Left hindlimb (tissue), 1 donor: ENCODE measurements at places on chromosomes 13 and 19.

- no peak for DNase-seq
Measured at GRCh38 chr13:62473190-62473943, 1057.7 kb upstream of the PCDH20 start.

- DNase-seq, result no peak
Measured at GRCh38 chr13:110286833-110287819, 19.8 kb downstream of the COL4A1 start.

DNA sequence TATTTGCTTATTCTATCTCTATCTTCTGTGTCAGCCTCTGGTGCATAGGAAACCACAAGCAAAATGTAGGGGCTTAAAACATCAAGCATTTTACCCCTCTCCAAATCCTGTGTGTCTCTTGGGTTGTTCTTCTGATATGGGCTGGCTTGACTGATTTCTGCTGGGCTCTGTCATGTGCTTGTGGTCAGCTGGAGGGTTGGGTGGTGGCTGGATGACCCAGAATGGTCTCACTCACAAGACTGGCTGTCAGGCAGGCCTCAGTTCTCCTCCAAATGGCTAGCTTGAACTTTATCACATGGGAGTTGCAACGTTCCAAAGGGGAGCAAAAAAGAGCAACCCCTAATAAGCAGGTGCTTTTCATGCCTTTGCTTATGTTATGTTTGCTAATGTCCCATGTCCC lies 9.6 kb upstream of the LYPD5 start:
- DNase-seq, result no peak

DNA sequence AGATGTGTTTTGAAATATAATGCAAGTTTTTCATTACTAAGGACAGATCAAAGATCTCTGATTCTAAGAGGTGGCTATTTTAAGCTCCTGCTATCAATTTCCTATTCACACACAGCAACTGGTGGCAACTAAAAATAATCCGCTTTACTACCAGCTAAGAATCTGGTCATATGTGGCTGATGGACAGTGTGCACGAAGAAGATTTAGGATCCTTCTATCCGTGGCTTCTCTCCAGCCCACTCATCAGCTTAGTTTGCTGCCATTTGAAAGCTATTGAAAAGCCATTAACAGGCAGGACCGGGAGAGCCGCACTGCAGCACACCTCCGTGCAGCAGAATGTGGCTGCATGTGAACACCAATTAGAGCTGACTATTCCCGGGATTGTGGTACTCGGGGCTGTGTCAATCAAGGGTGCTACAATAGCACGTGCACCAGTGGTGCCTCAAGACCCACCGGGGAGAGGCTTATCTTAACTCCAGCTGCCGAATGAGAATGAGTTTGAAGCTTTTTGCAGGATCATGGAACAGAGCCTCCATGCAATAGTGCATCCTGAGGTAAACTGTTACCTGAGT lies at the start of gene MYO16:
Gene MYO16, plus strand, starts transcription at position 431 of the 572 bp plus-strand sequence. CDS start 234 bp downstream, outside the sequence.
- DNase-seq, result no peak

- DNase-seq, result no peak
Measured at GRCh38 chr19:6828698-6829633, 56.5 kb downstream of the VAV1 start.
